HFFc6 (cell line): ENCODE measurements at places on chromosomes 1 and 21. TPM values are rescaled to one million over a fixed set of nuclear protein-coding genes. Genes with fewer than 3 reads are reported as not detected.

Gene SEC16B
- 1.6 to 2.0 TPM (median 1.8 TPM) in 3 replicates for total RNA-seq

GRCh38 chr1:153938996-153939395 lies 7.5 kb downstream of the DENND4B start:
- no peak for DNase-seq

- DNase-seq, result no peak
Observed at GRCh38 chr1:67429011-67429527, 1.1 kb downstream of the SERBP1 start.

- DNase-seq, result no peak
Observed at GRCh38 chr1:204728045-204728444, 42.5 kb upstream of the LRRN2 start.

GRCh38 chr21:33088384-33088783 lies 18.4 kb downstream of the OLIG1 start:
- DNase-seq, result no peak

GRCh38 chr1:119136401-119136800 lies 4.1 kb downstream of the WARS2 start:
- peak; percentile 16 for DNase-seq

DNA sequence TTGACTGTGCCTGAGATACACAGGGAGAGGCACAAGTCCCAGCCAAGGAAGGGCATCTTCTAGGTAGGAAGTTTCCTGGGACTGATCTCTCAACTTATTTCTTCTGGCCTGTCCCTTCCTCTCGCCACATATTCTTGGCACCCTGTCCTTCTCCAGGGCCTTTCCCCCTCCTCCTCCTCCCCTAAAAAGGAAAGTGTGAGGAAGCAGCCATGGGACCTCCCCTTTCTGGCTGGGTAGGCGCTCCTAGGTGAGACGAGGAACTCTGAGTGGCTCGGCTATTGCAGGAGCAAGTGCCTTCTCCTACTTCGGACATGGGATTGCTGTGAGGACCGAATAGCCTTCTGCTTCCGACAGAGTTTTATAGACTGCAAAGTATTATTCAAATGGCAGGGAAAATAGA lies 15.5 kb upstream of the MTARC2 start:
- no peak for DNase-seq

- no peak for DNase-seq
Observed at GRCh38 chr1:190942475-190942874, 464.8 kb upstream of the BRINP3 start.
